ENCODE measurements at places on chromosomes 2 and 18.

GRCh38 chr18:21853016-21853415 lies 112.4 kb downstream of the MIB1 start:
- DNase-seq, result no peak

GRCh38 chr2:19098467-19099160 lies 259.8 kb downstream of the OSR1 start:
- DNase-seq, result no peak

DNA sequence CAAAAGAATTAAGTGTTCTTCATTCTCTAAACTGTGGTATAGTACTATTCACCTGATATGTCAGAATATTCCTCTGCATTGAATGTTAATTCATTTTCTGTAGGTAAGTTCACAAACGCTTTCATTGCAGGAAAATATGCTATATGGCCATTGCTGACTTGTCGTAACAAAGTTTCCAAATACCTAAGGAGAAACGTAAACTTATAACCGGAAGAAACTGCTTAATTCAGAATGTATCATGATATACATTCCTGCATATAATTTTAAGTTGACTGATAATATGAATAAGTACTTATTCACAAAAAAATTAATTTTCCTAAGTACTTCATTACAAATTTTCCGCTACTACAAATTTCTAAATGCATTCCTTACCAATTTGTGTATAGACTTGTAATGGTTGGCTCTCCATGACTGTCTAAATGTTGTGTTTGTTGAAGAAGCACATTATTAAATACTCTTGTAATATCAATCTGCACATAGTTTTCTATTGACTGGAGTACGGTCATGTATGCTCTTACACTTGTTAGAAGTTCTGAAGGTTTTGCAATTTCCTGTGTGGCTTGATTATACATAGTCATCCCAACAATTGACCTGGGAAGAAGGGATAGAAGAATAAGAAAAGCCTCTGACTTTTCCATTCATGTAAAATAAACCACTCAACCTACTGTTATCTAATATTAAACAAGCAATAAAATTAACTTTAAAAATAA lies 85.4 kb downstream of the NCKAP1 start:
- DNase-seq, result peak; percentile 33

GRCh38 chr2:37871456-37872191 lies 53.5 kb upstream of the RMDN2 start:
- no peak for DNase-seq

GRCh38 chr2:13578547-13578946 lies 861.8 kb downstream of the TRIB2 start:
- DNase-seq, result no peak

Data from stromal cell of bone marrow (primary cell).